T-helper 1 cell (primary cell): ENCODE measurements at places on chromosomes 1 and 21.

- DNase-seq = no peak
Measured at GRCh38 chr21:42025376-42026081, 15.4 kb upstream of the ZBTB21 start.

- DNase-seq = no peak
Measured at GRCh38 chr1:211750599-211750998, 75.2 kb upstream of the NEK2 start.

- no peak for DNase-seq
Measured at GRCh38 chr1:212752252-212752933, 39.2 kb downstream of the NSL1 start.

DNA sequence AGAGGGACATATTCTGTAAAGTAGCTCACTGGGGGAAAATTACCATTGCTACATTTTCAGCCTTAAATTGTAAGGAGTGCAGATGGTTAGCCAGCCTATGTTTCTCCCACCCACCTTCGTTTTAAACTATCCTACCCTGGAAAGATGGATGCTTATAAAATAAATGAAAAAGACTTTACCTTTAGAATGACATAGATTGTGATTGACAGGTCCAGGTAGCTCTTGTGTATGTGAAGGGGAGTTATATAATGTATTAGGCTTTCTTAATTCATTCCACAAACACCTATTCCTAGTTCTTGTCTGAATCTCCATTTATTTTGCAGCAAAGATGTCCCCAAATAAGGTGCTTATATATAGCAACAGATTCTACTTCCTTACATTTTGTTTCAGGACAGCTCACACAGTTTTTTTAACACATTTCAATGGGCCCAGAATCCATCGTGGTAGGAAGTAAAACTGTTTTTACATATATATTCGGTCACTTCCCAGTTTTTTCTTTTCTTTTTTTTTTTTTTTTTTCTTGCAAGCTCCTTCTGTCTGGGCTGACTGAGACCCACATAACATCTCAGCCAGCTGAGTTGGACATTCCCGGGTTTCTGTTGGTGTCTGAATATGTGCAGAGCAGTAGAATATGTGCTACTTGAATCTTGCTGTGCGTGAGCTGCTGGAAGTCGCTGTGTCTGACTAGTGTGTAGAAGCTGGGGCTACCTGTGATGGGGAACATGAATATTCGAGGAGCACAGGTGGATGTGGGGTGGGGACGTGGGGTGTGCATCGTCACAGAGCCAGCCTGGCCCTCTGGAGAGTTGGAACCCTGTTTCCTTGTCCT, 27.8 kb downstream of the UCK2 start:
- DNase-seq = no peak

GRCh38 chr1:32773018-32773763, 44.0 kb downstream of the YARS1 start:
- peak; percentile 64 for DNase-seq

- DNase-seq = no peak
Measured at GRCh38 chr1:220928725-220929300, 49.6 kb downstream of the HLX start.

- no peak for DNase-seq
Measured at GRCh38 chr1:10724948-10725847, 71.2 kb downstream of the CASZ1 start.

GRCh38 chr1:7967196-7967595, 5.7 kb downstream of the PARK7 start:
- no peak for DNase-seq

DNA sequence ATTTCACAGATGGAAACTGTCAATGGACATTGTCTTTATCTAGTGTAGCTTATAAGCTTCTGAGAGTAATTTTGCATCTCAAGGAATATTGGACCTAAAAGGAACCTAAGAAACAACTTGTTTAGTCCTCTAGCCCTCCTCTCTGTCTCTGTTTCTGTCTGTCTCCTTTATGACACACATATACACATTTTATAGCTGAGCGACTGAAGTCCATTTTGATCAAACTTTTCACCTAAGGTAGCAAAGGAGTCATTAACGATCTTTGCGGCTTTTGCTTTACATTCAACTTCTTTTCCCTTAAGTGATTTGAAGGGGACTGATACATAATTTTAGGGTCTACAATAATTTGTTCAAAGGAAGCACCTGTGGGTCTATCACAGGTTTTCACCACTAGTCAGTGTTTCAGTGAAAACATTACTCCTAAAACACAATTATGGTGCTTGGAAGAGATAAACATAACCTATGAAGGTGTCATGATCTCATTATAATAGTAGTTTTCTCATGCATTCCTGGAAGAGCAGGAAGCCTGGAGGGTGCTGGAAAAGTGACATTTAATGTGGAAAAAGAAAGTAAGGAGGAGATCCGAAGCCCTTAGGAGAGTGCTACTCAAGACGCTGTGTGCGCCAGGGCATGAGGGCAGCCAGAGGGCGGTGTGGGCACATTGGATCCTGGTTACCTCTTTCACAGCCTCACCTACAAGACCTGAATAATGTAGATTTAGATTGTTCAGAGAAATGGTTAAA, 248.6 kb downstream of the DNM3 start:
- peak; percentile 17 for DNase-seq

DNA sequence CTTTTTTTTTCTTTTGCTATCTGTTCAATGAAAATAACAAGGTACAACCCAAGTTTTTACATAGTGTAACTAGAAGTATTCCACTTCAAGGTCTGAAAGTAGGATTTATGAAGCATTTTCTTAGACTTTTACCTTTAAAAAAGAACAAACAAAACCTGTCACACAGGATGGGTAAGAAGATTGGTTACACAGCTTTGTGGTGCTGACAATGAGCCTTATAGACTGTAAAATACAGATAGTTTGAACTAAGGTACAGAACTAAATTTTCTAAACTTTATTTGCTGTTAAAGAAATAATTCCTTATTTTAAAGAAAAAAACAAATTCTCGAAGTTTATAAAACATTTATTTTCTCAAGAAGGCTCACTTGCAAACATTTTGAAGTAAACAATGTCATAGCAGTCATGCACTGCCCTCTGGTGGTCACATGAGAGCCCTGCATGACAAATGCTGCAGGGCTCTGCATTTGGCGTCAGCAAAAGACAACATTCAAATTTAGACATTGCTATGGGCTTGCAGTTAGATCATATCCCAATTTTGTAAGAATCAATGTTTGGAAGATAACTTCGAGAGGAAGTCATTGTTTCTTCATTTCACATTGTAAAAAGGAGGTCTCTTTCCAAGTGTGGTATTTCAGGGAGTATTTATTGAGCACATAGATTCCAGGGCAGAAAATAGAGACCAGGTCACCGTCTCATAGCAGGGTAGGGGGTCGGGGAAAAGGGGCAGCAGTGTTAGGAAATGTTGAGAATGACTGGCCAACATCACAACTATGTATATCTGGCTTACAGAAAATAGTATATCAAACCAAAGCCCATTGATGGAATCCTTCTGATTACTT, 115.3 kb upstream of the FMN2 start:
- no peak for DNase-seq

DNA sequence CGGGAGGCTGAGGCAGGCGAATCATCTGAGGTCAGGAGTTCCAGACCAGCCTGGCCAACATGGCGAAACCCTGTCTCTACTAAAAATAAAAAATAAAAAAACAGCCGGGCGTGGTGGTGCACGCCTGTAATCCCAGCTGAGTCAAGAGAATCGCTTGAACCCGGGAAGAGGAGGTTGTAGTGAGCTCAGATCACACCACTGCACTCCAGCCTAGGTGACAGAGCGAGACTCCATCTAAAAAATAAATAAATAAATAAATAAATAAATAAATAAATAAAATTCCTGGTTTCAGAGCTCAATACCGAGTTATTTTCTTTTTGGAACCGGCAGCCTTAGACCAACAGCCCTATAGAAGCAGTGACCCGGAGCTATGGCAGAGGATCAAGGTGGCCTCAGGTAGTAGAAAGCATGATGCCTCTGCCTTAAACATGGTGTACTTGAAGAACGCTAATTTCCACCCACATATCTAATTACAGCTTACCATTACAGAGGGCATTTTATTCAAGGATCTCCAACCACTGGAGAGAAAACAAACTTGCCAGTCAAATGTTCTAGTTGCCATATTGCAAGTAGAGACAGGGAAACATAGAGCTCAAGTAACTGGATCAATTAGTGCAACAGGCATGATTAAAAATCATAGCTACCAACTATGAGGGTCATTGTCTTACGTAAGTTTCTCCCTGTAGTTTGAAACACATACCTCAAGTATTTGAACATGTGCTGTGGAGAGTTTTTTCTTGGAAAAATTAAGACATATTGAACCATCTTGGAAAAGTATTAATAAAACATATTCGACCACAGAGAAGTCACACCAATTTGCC, 2.0 kb upstream of the ENAH start:
- DNase-seq = no peak

- DNase-seq = no peak
Measured at GRCh38 chr1:246775531-246776385, 51.5 kb downstream of the SCCPDH start.

DNA sequence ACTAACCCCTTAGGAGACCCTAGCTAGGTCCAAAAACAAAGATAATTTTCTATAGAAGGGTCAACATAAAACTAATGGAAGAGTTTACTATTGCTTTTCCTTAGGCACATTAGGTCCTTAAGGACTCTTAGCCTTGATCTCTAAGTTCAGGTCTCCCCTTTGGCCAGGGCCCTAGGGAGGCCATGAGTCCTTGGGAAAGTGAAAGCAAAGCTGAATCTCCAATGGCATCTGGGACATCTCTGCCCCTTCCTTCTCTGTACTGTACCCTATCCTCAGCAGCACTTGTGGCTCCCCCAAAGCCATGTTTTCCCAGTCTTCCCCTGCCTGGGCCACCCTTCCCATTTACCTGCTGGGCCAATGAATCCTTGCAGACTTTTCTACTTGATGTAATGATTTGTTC, 14.3 kb downstream of the IER5 start:
- no peak for DNase-seq

GRCh38 chr1:94778808-94779207, 41.3 kb upstream of the SLC44A3 start:
- no peak for DNase-seq

- DNase-seq = no peak
Measured at GRCh38 chr1:57984277-57984676, 560.4 kb upstream of the DAB1 start.

- DNase-seq = no peak
Measured at GRCh38 chr1:172273647-172274396, 146.7 kb upstream of the C1orf105 start.

DNA sequence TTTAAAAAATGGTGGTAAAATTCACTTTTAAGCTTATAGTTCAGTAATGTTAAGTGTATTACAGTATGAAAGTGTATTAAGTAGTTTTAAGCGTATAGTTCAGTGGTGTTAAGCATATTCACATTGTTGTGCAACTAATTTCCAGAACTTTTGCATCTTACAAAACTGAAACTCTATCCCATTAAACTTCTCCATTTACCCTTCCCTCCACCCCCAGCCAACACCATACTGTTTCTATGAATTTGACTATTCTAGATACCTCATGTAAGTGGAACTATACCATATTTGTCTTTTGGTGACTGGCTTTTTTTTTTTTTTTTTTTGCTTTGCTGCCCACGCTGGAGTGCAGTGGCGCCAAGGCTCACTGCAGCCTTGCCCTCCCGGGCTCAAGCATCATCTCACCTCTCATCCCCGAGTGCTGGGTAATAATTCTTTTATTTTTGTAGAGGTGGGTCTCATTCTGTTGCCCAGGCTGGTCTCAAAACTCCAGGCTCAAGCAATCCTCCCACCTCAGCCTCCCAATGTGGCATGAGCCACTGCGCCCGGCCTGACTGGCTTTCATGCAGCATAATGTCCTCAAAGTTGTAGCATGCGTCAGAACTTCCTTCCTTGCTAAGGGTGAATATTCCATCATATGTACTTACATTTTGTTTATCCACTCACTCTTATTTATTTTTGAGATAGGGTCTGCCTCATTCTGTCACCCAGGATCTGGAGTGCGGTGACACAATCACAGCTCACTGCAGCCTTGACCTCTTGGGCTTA, 45.1 kb upstream of the BMP8B start:
- DNase-seq = no peak

DNA sequence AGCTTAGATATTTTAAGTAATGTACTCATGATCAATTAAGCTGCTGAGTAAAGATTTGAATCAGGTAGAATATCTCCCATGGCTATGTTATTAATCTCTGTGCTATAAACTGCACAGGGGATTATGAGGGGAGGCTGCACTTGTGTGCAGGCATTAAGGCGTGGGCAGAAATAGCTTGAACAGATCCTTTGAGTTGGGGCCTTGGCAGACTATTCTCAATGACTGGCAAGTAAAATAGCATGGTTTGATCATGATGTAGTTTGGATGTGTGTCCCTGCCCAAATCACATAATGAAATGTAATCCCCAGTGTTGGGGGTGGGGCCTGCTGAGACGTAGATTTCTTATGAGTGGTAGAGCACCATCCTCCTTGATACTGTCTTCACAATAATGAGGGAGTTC, 220.3 kb downstream of the PLPP3 start:
- DNase-seq = no peak

GRCh38 chr1:151540982-151541377, 871 bp downstream of the TUFT1 start:
- no peak for DNase-seq

- DNase-seq = no peak
Measured at GRCh38 chr1:7915826-7916500, 24.7 kb downstream of the TNFRSF9 start.
